ENCODE measurements at places on chromosomes 5 and 9.
A peak's percentile ranks its signal among the peaks of the same experiment; 100 is the strongest.

DNA sequence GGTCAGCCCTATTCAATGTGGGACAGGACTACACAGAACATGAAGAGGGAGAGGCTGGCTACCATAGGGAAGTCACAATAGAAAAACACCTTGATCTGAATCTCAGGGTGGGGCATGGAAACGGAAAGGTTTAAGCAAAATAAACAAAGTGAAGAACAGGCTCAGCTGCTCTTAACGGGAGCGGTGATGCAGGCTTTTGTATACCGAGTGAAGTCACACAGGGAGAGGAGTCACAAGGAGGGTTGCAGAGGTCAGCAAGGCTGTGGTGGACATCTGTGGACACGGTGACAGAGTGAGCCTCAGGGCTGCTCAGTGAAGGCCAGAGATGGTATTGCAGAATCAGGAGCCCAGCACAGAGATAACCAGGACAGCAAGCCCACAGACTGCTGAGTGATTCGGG lies 30.6 kb upstream of the SEMA4D start:
- no peak for DNase-seq

- DNase-seq, result peak; percentile 75
Measured at GRCh38 chr9:2722715-2723114, 5.4 kb downstream of the KCNV2 start.

- DNase-seq, result no peak
Measured at GRCh38 chr5:136073714-136074529, 45.1 kb downstream of the TGFBI start.

DNA sequence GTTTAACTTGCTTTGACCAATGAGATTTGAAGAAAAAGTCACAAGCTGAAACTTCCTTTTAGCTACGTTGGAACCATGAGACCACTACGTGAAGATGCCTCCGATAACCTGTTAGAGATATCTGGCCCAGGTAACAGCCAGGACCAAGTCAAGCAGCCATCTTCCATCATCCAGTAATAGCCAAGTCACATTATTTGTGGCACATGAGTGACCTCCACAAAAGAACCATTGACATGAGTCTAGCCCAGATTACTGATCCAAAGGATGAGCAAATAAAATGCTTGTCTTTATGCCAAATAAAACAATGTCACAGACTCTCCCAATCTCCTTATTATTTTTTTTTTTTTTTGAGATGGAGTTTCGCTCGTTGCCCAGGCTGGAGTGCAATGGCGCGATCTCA lies 1.6 kb downstream of the DEPDC1B start:
- no peak for DNase-seq

GRCh38 chr5:115775999-115776398 lies 40.5 kb downstream of the CDO1 start:
- no peak for DNase-seq

DNA sequence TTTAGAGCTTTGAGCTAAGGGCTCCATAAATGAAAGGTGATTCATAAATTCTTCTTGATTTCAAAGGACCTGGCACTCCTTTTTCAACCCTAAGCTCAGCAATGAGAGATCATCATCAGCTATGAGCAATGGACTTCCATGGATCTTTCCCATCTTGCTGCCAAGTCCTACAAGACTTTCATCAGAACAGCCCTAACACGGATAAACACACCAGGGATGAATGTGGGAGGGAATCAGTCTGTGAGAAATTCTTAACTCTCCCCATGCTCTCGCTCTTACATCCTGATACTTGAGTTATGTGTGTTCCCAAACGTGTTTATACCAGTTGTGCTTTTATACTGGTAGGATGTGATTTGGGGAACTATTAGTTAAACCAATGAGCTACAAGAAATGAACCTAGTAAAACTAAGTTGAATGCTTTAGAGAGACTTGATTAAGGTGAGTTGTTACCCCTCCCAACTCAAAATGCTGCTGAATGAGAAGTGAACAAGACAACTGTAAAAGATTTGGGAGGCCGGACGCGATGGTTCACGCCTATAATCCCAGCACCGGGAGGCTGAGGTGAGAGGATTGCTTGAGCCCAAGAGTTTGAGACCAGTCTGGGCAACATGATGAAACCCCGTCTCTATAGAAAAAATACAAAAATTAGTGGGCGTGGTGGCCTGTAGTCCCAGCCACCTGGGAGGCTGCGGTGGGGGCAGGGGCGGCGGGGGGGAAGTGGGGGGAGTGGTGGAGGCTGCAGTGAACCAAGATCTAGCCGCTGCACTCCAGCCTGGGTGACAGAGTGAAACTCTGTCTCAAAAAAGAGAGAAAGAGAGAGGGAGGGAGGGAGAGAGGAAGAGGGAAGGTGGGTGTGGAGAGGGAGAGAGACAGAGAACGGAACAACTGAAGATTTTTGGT lies 5.2 kb upstream of the RPL26L1 start:
- DNase-seq, result no peak

DNA sequence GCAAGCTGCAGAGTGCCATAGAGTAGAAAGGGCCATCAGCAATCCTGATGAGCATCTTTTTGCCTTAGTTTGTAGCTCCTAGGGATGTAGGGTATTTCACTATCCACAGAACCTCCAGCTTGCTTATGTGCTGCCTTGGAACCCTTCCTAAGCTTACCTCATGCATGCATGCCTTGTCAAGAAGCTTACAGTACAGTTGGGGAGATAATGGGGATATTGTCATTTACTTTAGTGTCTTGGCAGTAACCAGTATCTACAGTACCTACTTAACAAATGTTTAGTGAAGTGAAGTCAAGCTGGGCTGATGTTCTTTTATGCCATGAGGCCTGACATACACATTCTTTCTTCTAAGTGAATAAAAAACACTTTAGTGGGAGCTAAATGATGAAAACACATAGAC lies 164.6 kb upstream of the PPP1R2B start:
- DNase-seq, result no peak

GRCh38 chr5:31427013-31427723 lies 104.7 kb downstream of the DROSHA start:
- DNase-seq, result no peak

DNA sequence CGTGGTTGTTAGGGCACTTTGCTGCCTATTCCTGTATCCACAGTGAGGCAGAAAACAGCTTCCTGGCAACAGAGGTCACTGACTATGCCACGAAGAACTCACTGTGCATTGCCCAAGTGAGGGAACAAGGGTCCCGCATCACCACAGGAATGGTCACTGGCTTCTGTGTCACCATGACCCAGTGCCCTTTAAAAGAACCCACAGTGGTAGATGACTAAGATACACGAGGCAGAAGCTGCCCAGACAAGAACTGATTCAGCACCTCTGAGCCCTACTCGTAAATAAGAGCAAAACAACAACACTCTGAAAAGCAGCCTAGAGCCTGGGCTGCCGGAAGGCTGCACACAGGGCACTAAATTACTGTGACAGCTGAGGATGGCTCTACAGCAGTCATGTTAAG lies 236.6 kb upstream of the RASEF start:
- no peak for DNase-seq

DNA sequence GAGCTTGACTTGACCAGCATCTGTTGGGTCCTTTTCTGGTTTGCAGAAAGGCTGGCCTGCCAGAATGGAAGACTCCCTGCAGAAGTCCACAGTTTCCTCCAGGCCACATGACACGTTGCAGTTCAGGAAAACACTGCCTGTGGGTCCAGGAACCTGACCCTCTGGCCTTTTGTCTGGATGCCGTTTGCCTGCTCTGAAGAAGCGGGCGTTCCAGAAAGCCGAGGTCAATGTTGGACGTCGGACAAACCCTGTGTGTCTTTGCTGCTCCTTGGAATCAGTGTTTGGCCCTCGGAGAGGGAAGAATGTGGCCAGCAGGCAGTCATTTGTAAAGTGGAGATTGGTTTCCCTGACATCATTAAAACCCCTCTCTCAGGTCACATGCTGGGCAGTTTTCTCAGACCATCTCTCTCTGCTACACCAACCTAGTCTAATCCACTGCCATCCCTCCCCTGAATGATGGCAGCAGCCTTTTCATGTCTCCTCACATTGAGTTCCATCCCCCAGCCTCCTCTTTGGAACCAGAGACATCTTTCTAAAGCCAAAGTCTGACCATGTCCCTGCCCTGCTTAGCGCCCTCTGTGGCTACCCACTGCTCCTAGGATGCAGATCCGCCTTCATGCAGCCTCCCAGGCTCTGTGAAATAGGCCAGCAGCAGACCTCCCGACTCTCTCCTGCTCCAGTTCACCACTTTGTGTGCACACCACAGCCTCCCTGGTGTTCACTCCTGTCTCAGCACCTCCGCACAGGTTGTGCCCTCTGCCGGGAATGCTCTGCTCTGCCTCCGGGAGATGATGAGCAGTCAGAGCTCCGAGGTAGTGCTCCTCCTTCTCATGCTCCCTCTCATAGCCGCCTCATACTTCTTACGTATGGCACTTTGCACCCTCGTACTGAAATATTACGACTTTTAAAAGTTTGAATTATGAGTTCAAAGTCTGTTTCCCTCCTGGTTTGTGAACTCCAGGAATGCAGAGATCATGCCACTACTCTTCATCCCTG lies 75.6 kb downstream of the RALGPS1 start:
- no peak for DNase-seq

DNA sequence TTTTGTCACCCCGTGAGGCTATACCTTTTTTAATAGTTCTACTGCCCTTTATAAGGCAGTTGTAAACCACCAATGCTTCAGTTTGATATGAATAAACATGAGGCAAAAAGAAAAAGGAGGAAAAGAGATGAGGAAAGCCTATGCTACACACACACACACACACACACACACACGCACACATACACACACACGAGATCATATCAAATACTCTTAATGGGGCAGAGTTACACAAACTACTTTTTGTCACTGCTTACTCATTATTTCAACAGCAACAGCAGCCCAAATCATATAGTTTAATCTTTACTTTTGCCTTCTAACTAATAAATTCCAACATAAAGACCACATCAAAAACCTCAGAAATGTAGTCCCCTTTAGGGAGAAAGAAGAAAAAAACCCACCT lies 116.8 kb upstream of the PAM start:
- no peak for DNase-seq

- DNase-seq, result no peak
Measured at GRCh38 chr5:87418506-87418905, 5.8 kb upstream of the CCNH start.

DNA sequence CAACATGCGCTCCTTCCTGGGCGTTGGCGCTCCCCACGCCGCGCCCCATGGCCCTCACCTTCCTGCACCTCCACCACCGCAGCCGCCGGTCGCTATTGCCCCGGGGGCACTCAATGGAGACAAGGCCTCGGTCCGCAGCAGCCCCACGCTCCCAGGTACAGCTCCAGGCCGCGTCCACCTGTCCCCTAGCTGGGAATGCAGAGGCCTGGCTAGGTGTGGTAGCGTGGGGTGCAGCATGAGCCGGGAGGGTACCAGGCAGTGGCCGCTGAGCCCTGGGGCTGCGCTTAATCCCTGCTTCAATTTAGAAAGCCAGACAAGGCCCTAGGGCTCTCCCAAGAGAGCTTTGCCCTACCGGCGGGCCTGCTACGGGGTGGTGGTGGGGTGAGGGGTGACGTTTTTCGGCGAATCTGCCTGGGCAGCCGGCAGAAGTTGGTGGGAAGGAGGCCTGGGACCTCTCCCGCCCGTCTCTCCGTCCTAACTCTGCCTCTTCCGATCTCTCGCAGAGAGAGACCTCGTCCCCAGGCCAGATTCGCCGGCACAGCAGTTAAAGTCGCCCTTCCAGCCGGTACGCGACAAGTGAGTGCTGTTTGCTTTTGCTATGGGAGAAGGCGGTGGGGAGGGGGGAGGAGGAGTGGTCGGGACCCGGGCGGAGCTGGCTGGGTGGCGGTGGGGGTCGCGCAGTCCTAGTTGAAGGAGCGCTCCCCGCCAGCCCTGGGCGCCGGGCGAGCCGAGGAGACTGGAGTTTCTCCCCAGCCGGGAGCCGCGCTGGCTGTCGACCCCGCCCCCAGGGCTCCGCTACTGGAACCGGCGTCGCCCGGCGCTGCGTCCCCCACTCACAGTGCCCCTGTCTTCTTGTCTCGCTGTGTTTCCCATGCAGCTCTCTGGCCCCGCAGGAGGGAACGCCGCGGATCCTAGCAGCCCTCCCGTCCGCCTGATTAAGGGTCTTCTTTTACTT lies 4.8 kb downstream of the IRX1 start:
- no peak for DNase-seq

DNA sequence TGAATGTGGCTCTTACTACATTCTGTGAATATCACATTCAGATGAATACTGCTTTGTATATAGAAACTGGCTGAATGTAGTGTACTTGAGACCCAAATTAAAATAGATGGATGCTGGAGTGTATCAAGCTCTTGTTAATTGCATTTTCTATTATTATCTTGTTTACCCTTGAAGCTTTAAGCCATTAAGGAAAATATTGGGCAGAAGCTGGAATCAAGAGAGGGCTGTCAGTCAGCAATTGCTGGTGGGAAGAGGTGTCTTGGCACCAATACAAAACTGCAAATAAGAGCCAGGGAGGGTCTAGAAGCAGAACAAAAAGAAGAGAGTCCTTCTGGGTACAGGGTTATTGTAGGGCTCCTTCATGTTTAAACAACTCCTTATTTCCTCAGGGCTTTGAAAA lies 38.8 kb downstream of the MUSK start:
- DNase-seq, result no peak

GRCh38 chr5:157267025-157267424 lies 1.1 kb downstream of the CYFIP2 start:
- DNase-seq, result no peak

GRCh38 chr9:38358390-38359296 lies 33.9 kb upstream of the ALDH1B1 start:
- DNase-seq, result no peak

DNA sequence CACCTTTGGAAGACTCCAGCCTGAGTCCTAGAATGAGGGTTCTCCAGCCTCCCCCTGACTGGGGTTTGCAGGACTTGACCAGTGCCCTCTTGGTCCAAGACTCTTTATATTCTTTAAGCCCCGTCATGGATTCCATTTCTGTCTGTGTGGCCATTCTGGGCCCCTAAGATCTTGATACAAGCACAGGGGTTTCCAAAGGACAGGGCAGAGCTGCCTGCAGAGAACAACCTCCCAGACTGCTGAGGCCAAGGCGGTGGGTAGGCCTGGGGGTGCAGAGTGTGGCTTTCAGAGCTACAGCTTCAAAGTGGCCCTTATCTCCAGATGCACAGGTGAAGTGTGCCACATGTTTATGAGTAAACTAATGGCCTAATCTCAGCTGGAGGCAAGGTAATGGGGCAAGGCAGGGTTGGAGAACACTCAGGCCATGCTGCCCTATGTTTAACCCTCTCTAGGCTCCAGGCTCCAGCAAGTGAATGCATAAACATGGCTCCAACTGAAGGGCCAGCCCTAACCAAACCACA lies 32.1 kb downstream of the FOXI1 start:
- no peak for DNase-seq

GRCh38 chr5:98880598-98880997 lies 48.2 kb downstream of the CHD1 start:
- DNase-seq, result no peak

DNA sequence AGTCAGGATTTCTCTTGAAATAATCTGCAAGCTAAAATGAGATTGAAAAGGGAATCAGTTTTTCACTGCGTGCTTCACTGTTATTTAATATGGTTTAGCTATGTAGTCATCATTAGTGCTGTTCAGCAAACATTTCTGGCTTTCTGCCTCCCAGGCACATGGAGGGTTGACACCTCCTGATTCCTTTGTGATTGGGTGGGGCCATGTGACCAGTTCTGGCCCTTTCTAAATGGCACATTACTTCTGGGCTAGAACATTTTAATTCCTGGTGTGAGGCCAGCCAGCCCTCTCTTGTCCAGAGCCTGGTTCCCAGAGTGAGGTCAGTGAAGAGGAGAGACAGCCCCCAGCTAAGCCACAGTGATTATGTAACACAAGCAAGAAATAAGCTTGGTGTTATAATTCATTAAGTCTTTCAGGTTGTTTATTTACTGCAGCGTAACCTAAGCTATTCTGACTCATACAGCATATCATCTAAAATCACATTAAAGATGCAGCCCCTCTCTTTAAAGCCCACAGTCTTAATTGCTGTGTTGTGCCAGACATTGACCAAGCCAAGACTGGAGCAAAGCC lies 17.4 kb upstream of the ARSI start:
- peak; percentile 57 for DNase-seq

- DNase-seq, result peak; percentile 13
Measured at GRCh38 chr5:130795037-130795436, 370.0 kb downstream of the HINT1 start.
